CD4-positive, alpha-beta T cell treated with Interleukin-4 for 4 hours (primary cell): ENCODE measurements at places on chromosomes 3 and 15.
A peak's percentile ranks its signal among the peaks of the same experiment; 100 is the strongest.

- DNase-seq = no peak
Measured at GRCh38 chr15:63107895-63108546, 13.6 kb upstream of the LACTB start.

- no peak for DNase-seq
Measured at GRCh38 chr3:109977897-109978296, 640.6 kb upstream of the DPPA4 start.

DNA sequence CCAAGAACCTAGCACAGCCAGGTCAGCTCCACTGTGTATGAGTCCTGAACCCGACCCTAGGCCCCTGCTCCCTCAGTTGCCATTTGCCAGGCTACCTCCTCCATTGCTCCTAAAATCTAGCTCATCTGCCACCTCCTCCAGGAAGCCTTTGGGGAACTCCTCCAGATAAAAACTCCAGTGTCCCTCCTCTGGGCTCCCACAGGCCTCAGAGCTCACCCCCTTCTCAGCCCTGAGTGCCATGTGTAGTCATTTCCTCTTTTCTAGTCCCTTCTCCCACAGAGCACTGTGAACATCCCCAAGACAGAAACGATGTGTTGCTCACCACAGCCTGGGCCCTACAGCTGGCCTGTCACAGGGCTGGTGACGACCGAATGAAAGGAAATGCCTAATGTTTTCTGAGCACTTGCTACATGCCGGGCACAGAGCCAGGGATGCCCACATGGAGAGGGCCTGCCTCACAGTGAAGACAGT is 61.0 kb downstream of the IQSEC1 start:
- DNase-seq = peak; percentile 67

GRCh38 chr3:4006288-4006687 is 207.1 kb downstream of the LRRN1 start:
- no peak for DNase-seq

DNA sequence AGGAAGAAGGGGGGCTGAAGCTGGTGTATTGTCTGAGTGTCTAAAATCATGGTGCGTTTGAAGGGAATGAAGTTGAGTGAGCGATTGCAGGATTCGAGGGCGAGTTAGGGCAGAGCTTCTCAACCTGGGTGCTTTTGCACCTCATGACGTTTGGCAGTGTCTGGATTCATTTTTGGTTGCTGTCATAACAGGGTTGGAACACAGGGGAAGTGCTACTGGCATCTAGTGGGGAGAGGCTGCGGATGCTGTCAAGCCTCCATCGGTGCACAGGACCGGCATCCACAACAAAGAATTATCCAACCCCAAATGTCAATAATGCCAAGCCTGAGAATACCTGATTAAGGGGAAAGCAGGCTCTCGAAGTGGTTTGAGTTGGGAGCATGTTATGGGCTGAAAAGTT is 120.0 kb downstream of the SLCO3A1 start:
- DNase-seq = no peak
